DMS79 (cell line): ENCODE measurements at places on chromosomes 12 and 14.

GRCh38 chr12:106771425-106771824 lies 3.1 kb upstream of the RIC8B start:
- DNase-seq: no peak

GRCh38 chr14:68401317-68401716 lies 391.6 kb downstream of the ZFP36L1 start:
- no peak for DNase-seq

DNA sequence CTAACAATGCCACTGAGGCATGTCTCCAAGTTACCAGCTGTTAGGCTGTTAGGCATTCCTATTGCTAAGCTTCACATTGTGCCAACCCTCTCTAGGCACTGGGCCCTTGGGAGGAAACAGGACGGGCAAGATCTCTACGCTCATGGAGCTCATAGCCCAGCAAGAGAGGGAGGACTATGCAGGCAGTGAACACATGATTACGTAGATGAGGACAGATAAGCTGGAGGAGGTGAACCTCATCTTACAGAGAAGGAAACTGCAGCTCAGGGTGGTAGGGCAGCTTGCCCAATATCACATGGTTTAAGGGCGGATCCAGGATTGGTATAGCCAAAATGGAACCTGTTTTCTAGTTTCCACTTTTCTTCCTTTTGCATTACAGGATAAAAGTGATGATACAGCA lies 7.8 kb downstream of the UBE3B start:
- no peak for DNase-seq

DNA sequence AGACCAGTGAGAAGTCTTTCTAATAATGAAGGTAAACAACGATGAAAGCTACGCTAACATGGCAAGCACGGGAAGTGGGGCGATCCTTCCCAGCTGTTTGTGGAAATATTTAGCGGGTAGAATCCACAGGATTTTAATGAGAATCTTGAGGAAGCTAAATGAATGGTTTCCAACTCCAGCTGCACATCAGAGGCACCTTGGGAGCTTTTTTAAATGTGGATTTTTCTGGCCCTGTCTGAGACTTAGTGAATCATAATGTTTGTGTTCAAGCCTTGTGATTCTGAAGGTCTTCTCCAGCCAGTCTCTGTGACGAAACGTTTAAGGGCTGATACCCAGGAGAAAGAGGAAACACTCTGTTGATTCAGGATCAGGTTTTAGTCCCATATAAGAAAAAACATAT lies 169.8 kb downstream of the CAPZA3 start:
- DNase-seq: no peak

DNA sequence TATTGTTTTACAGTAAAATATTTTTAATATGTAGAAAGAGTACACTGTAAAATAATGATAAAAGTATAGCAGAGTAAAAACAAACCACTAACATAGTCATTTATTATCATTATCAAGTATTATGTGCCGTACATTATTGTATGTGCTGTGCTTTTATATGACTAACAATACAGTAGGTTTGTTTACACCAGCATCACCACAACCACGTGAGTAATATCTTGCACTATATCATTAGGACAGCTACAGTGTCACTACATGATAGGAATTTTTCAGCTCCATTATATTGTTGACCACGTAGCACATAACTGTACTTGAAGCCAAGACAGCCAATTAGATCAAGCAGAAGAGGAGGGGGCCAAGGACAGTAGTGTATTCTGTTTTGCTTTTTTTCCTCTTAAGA lies 415.4 kb downstream of the RAD51B start:
- no peak for DNase-seq

GRCh38 chr12:70785896-70786295 lies 134.6 kb downstream of the PTPRR start:
- no peak for DNase-seq

GRCh38 chr14:72876710-72877063 lies 17.2 kb downstream of the DPF3 start:
- DNase-seq: no peak

GRCh38 chr14:35174342-35174741 lies 52.0 kb downstream of the PRORP start:
- no peak for DNase-seq

GRCh38 chr12:104886418-104887401 lies 71.4 kb downstream of the SLC41A2 start:
- DNase-seq: no peak
